ENCODE measurements at places on chromosomes 6 and 20. TPM values are rescaled to one million over a fixed set of nuclear protein-coding genes. Genes with fewer than 3 reads are reported as not detected.

The SH3BGRL2 gene
- 8.0 TPM for total RNA-seq

The NRM gene
- total RNA-seq, result 16.5 TPM

The FAM83C gene
- not detected for total RNA-seq

The STXBP5 gene
- 35.1 TPM for total RNA-seq

The DDR1 gene
- total RNA-seq, result 24.4 TPM

The LTV1 gene
- 14.1 TPM for total RNA-seq

The MTCH1 gene
- total RNA-seq, result 265 TPM

The SCRT2 gene
- total RNA-seq, result not detected

The OR2H2 gene
- not detected for total RNA-seq

The NOX3 gene
- not detected for total RNA-seq

The ILRUN gene
- total RNA-seq, result 31.8 TPM

The SCUBE3 gene
- 0.16 TPM for total RNA-seq

The PTCRA gene
- not detected for total RNA-seq

The WFDC12 gene
- total RNA-seq, result not detected

The BTN1A1 gene
- not detected for total RNA-seq

The VIP gene
- total RNA-seq, result not detected

The NKAIN2 gene
- not detected for total RNA-seq

The NKX2-2 gene
- total RNA-seq, result not detected

The RFX6 gene
- not detected for total RNA-seq

The DPM1 gene
- 49.7 TPM for total RNA-seq

The ARHGAP40 gene
- 0.91 TPM for total RNA-seq

The LAMA4 gene
- 124 TPM for total RNA-seq
